ENCODE measurements at places on chromosomes 7 and 10.

DNA sequence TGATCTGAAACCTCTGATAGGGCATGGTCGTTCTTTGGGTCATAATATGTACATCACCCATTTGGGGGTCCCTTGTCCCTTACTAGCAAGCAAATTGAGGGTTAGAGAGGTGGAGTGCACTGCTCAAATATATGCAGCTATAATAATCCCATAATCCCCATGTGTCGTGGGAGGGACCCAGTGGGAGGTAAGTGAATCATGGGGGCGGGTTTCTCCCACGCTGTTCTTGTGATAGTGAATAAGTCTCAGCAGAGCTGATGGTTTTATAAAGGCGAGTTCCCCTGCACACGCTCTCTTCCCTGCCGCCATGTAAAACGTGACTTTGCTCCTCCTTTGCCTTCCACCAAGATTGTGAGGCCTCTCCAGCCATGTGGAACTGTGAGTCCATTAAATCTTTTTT, 262.7 kb downstream of the BMPER start:
- no peak for DNase-seq

GRCh38 chr10:58632216-58632615, 119.5 kb downstream of the BICC1 start:
- DNase-seq: no peak

DNA sequence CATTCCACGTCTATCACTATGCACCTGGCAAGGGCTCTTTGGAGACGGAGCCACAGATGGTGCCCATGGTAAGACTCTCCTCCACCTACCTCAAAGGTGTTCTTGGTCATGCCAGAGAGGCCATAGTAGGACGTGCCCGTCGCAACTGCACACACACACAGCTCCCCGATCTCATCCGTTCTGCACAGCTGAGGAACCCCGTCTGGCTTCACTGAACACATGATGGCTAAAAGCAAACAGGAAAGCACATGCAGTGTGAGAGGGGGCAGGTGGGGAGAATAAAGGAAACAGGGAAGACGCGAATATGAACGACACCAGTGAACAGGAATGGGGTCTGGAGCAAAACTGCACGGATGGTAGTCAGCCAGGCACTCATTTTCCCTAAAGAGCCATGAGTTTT, 230.9 kb downstream of the ZMYND11 start:
- DNase-seq: no peak

GRCh38 chr7:91033574-91033973, 230.7 kb upstream of the FZD1 start:
- no peak for DNase-seq

- DNase-seq: no peak
Observed at GRCh38 chr7:54596747-54597146, 54.6 kb downstream of the VSTM2A start.

DNA sequence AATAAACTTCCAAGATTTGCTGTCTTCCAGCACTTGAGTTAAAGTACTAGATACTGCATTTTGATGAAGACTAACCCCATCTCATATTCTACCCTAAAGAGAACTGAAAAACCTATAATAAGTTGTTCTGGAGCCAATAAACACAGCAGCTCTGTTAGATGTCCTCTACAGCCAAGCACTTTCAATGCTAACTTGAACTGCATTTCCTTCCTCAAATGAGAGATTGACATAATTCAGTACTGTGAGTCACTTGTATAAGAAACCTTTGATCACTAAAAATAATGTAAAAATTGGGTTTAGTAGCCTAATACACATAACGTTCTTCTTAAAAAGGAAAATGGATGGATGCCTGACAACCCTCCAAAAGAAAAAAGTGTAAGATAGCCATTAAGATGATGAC, 81.3 kb downstream of the ITGB8 start:
- no peak for DNase-seq

GRCh38 chr10:67696029-67696428, at the start of gene CTNNA3:
TSS of gene CTNNA3 (minus strand) at chr10:67696195.
- no peak for DNase-seq

GRCh38 chr7:27608776-27609495, 53.7 kb downstream of the HIBADH start:
- DNase-seq: no peak

GRCh38 chr7:74026903-74027682, 880 bp upstream of the ELN start:
- peak; percentile 62 for DNase-seq

- DNase-seq: peak; percentile 60
Observed at GRCh38 chr10:88831709-88832108, 19.9 kb downstream of the ANKRD22 start.

- no peak for DNase-seq
Observed at GRCh38 chr7:23600236-23600635, 3.1 kb downstream of the CCDC126 start.

DNA sequence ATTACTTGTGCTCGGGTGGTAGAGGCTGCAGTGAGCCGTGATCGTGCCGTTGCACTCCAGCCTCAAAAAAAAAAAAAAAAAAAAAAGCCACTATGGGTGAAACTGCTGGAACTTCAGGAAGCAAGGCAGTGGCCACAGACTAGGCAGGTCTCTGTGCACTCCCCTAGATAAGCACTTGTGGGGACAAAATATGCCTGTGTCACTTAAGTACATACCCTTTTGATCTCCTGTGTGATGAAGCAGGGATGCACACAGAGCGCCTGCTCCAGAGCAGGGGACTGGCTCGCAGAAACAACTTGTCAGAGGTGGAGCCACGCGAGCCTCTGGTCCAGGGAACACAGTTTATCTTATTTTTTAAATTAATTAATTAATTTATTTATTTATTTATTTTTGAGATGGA, 42.9 kb upstream of the PSAP start:
- DNase-seq: no peak

GRCh38 chr7:23208316-23208715, 26.5 kb downstream of the NUP42 start:
- no peak for DNase-seq

DNA sequence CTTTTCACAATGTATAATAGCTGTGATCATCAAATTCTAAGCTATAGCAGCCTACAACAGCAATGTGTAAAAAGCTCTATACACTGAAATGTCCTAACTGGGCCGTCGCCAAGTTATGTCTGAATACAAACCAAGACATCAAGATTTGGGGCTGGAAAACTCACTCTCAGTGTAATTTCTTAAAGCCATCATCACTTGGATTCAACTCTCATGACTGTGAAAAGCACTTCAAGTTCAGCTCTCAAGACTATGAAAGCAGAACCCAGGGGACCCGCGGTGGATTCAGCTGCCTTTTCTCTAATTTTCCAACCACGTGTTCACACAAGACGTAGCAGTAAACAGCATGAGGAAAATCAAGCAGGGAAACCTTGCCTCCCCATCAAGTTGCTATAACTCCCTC, 15.8 kb upstream of the ZNRF2 start:
- DNase-seq: no peak

DNA sequence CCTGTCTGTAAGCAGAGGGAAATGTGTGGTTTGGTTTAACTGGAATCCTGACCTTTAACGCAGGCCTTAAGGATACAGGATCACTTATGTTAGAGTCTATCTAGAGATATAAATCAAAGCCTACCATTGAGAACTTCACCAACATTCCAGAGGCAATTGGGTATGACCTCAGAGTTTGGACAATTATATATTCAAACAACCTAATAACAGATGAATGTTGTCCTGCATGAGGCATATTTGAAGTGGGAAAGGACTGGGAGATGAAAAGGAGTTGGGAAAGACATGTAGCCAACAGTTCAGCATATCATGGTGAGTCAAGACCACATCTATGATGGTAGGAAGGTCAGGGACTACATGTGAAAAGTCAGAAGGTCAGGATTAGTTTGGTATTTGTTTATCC, 274.2 kb downstream of the DOCK4 start:
- DNase-seq: no peak

GRCh38 chr10:46299536-46300369, 13.0 kb downstream of the ANTXRL start:
- no peak for DNase-seq

GRCh38 chr10:74011770-74012169, 13.9 kb downstream of the VCL start:
- DNase-seq: no peak

GRCh38 chr7:148042935-148043631, 547.5 kb upstream of the C7orf33 start:
- DNase-seq: no peak

Measured in CD4-positive, alpha-beta T cell treated with Interleukin-6 for 4 hours (primary cell).